Calu3 (cell line): ENCODE measurements at places on chromosomes 1 and 21.
A peak's percentile ranks its signal among the peaks of the same experiment; 100 is the strongest.

- DNase-seq, result no peak
Measured at GRCh38 chr1:183810121-183810520, 5.2 kb downstream of the RGL1 start.

DNA sequence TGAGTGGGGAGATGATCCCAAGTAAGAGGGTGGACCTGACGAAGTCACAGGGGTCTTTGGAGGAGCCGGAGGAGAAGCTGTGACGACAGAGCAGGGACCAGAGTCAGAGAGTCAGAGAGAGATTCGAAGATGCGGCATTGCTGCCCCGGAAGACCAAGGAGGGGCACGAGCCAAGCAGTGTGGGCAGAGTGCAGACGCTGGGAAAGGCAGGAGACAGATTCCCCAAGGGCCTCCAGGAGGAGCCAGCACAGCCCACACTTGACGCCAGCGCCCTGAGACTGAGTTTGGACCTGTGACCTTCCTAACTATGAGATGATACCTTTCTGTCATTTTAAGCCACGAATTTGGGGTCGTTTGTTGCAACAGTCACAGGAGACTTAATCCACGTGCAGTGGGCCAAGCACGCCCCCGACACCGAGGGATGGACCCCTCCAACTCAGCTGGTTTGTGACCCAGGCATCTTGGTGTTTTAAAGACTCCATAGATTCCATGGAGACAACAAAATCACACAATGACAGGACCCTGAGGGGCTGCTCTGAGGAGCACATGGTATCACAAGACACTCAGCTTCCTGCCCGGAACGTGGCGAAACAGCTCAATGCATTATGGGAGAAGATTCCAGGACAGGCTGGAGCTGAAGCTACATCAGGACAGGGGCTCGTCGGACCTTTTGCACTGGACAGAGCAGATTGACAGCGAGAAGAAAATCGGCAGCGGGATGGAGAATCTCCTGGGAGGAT is 11.0 kb upstream of the TFF1 start:
- no peak for DNase-seq

- DNase-seq, result no peak
Measured at GRCh38 chr1:185834371-185834905, 100.2 kb downstream of the HMCN1 start.

DNA sequence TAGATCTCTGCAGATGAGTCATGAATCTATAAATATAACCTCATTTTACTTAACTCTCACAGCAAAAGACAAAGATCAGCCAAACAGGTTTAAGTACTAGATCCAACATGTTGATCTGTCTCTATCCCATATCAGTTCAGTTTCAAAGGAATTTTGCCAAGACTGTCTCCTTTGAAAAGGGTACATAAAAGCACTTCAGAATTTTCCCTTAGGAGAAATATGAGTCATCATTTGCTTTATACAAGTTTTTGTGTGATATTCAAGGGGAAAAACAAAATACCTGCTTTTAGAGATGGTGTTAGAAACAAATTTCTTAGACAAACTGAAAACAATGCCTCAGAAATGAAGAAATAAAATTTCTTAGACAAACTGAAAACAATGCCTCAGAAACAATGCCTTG is 73.5 kb upstream of the LRRC7 start:
- DNase-seq, result no peak

- no peak for DNase-seq
Measured at GRCh38 chr1:108028841-108029388, 63.9 kb upstream of the VAV3 start.

DNA sequence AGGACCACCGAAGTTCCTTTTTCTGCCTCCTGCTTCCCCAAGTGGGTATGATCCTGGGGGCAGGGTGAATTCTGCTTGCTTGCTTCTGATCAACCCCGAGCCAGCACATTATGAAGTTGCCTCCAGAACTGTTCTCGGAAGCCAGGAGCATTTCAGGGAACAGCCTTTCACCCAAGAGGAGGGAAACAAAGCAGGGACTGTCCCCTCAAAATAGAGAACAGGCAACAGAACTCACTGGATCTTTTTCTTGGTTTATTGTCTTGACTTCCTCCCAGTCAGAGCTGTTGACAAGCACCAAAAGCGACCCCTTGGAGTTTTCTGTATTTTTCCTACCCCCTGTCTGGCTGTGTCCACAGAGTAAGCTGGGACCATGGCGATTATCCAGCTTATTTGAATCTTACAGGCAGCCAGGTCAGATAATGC is 258.3 kb upstream of the SGIP1 start:
- DNase-seq, result no peak

DNA sequence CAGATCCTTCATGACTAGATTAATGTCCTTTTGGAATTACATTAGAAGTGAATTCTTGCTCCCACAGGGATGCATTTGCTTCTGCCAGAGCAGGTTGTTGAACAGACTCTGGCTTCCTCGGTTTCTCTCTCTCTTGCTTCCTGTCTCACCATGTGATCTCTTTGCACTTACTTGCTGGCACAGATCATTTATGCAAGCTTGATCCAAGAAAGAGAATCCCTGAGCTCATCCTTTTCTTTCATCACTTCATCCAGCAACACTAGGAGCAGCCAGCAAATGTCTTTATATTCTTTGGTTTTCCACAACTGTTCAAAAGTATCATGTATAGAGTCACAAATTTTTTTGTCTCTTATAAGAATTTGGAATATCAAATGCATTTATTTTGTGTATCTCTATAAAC is 313.5 kb downstream of the ZNF326 start:
- DNase-seq, result no peak

- no peak for DNase-seq
Measured at GRCh38 chr1:152699746-152700145, 1.6 kb downstream of the LCE2A start.

DNA sequence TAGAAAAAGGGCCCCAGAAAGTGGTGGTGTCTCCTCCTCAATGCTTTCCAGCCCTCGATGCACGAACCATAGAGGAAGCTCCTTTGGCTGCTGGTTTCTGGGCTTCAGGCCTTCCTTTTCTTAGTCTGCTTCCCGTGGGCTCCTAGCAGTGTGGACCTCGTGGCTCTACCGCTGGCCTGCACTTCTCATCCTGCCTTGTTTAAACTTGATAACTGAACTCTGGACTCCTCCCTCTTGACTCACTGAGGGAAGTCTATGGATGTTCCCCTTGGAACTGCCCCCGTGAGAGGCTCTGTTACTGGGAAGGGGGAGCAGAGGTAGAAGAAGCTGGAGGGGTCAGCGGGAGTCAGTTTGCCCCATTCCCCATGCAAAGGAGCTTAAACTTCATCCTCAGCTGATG is 75.3 kb upstream of the WDR26 start:
- no peak for DNase-seq

DNA sequence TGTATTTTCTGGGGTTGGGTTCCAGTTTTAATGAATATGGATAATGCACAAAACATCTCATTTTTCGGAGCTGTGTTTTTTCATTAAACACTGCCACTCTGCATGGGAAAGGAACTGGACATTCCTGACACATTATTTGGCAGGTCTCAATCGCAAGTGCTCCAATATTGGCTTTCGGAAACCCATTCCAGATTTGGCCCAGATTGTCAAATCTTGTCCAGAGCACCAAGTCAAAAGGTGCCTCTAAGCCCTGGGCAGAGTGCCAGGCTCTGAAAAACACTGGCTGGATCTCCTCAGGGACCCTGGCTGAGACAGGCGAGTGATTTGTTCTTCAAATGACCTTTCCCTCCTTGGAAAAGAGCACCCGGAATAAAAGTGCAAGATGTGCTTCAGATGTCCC is 68.4 kb upstream of the MRPS6 start:
- DNase-seq, result no peak

DNA sequence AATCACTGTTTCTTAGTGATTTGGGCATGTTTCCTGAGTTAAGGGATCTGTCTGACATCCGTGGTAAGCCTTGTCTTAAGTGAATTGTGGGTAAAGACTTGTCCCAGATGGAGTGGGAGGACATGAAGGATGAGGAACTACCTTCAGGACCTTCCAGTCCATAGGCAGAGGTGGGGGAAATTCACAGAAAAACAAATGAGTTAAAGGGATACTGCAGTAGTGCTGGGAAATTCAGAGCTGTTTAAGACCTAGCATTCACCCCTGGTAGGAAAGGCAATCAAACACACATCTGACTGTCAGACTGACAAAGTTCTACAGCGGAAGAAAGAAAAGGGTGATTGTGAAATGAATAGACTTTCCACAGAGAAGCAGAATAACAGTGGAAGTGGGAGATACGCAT is 3.0 kb downstream of the GNAT2 start:
- no peak for DNase-seq

- DNase-seq, result no peak
Measured at GRCh38 chr1:232669981-232670747, 40.2 kb upstream of the SIPA1L2 start.

DNA sequence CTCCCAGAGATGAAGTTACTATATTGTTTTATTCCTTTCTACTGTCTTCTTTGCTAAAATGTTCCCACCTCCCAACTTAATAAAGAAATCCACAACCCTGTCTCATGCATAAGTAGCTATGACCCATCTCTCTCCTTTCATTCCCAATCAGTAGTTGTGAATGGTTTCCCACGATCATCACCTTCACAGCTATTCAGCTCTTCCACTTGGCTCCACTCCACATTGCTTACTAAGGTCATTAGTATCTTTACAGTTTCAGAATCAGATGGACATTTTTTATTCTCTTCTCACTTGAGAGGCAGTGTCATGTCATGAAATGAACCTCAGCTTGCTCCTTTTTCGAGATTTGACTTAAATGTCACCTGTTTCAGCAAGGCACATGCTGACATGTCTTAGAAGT is 47.1 kb upstream of the COG2 start:
- DNase-seq, result no peak

- DNase-seq, result no peak
Measured at GRCh38 chr1:117061986-117062415, 1.9 kb downstream of the TTF2 start.

GRCh38 chr1:245987997-245988392 is 519.1 kb downstream of the SMYD3 start:
- DNase-seq, result no peak

DNA sequence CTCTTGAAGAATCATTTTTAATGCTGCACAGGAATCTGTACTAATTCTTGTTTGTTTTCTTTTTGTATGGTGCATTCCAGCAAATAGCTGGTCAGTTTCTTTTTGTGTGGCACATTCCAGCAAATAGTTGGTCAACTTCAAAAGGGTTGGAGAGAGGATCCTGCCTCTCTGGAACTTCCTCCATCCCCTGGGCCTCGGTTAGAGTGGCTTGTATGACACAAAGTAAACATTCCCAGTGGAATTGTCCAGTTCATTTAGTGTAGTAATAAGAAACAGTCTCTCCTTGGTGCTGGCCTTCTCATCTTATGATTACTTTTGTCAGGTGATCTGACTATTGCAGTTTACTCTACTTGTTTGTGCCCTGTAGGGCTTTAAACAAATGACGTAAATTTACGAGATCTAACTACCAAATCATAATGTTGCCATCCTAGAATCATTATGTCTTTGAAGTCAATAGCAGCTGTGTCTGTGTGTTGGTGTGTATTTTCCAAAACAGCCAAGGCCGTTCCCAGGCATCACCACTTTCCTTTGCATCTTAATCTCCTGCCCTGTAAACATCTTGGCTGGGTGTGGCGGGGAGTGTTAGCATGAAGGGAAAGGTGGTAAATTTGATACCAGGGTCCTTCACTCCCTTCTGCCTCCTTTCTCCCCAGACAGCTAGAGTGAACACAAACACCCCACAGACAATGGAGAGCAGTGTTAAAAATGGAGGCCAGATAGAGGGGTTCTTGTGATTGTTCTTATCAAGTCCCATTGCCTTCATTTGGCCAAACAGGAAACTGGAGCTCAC is 77.9 kb downstream of the CDC7 start:
- DNase-seq, result no peak

- no peak for DNase-seq
Measured at GRCh38 chr1:216815260-216816131, 92.3 kb upstream of the ESRRG start.

GRCh38 chr1:95233319-95233736 is 682 bp upstream of the RWDD3 start:
- DNase-seq, result peak; percentile 30

- no peak for DNase-seq
Measured at GRCh38 chr1:166698771-166699170, 140.5 kb upstream of the POGK start.

DNA sequence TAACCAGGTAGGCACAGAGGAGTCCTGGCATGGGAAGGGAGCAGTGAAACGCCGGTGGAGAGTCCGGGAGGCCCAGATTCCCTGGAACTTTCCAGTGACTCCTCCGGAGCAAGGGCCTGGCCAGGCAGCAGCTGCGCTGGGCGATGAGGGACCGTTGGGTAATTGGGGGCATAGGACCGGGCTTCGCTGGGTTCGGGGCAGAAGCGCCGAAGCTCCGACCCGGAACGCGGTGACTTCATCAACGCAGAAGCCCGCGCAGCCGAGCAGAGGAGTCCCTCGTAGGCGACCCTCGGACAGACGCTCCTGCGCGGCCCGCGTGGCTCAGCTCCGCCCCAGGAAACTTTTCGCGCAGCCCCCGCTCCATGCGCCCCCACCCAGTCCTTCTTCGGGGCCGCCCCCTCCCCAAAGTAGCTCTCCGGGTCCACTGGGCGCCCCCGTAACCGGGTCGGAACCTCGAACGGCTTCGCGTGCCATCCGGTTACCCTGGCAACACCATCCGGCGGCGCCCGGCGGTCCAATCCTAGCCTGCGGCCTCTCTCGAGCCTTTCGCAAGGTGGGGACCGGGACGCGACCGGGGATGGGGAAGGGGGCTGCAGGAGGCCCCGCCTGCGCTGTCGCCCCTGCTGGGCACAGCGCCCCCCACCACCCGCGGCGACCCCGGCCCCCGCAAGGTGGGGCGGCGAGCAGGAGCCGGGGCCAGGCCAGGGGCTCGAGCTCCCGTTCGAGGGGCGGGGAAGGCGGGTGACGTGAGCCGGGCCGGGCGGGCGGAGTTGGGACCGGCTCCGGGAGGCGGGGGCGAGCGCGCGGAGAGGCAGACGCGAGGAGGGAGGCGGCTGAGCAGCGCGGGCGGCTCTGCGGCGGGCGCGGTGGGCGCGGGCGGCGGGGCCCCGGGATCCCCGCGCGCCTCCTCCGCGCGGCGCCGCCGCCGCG is at the start of gene AJAP1:
Gene AJAP1, plus strand, starts transcription at position 814 of the 930 bp plus-strand sequence. CDS start 817 bp downstream, outside the sequence.
- no peak for DNase-seq

GRCh38 chr1:77143529-77144121 is 75.6 kb downstream of the PIGK start:
- DNase-seq, result no peak

DNA sequence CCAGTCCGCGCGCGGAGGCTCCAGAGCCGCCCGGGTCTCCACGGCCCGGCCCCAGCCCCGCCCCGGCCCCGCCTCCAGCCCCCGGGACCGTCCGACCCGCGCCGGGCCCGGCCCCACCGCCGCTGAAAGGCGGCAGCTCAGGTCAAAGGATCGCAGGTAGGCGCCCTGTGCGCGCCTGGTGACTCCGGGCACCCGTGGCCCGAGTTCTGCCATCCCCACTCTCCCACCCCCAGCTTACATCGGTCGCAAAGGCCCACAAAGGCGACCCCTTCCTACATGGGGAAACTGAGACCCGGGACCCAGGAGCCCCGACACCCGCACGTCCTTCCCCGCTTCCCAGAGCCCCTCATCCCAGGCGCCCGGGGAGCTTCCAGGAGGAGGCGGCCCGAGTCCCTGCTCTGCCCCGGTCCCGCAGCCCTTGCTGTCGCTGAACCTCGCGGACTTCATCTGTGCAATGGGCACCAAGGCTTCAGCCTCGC is at the start of gene TMEM200B:
Gene TMEM200B, minus strand, starts transcription at position 17 of the 479 bp plus-strand sequence. CDS start 2,075 bp downstream, outside the sequence.
- no peak for DNase-seq

- DNase-seq, result no peak
Measured at GRCh38 chr1:56551691-56552090, 27.7 kb downstream of the PLPP3 start.
